Activated CD8-positive, alpha-beta memory T cell treated with anti-CD3 and anti-CD28 coated beads for 1 hour (primary cell): ENCODE measurements at places on chromosomes 13 and 19.

GRCh38 chr19:18791315-18791678 lies 192 bp upstream of the COMP start:
- no peak for DNase-seq

DNA sequence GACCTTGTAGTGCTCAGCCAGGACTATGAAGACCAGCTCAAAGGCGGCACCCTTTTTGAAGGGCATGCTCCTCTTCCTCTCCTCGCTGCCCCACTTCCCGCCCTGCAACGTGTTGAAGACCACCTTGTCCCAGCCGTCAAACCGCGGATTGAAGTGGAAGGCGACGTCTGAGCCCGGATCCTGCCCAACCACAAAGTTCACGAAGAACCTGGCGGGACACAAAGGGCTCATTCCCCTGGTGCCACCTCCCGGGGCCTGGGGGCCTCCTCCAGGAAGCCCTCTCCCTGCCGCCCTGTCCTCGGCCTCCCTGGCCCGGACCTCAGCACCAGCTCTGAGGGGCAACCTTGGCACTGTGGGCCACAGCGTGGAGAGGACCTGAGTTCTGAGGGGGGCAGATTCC lies 4.0 kb downstream of the LGALS4 start:
- DNase-seq, result no peak

DNA sequence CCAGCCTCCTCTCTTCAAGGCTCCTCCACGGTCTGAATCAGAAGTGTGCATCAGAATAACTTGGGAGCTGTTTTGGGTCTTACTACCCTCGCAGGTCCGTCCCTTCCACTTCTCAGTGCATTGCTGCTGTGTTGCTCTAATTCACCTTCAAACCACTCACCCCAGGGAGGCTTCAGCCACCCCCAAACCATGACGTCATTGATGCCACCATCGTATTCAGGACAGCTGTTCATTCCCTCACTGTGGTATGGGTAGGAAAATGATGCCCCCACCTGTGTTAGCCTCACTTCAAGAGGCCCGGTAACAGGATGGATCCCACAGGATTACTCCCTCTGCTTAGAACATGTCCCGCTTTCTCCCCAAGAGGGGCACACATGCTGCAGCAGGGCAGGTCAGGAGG lies 1005.7 kb downstream of the UQCRFS1 start:
- no peak for DNase-seq

DNA sequence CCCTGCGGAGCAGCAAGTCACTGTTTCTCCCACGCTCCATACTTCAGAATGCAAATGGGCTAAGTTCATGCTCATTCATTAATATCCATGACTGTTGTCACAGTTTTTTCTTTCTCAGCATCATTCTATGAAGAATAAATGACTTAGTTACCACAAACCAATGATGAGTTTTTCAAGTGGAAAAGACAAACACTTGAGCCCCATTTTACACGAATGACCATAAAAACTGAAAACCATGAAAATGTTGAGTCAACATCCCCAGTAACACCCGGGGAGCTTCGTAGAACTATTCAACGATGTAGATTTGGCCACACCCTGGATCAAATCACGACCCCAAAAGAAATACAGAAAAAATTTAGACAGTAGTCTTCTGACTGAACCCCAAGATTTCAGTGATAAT lies 99.8 kb upstream of the GJB6 start:
- DNase-seq, result no peak

DNA sequence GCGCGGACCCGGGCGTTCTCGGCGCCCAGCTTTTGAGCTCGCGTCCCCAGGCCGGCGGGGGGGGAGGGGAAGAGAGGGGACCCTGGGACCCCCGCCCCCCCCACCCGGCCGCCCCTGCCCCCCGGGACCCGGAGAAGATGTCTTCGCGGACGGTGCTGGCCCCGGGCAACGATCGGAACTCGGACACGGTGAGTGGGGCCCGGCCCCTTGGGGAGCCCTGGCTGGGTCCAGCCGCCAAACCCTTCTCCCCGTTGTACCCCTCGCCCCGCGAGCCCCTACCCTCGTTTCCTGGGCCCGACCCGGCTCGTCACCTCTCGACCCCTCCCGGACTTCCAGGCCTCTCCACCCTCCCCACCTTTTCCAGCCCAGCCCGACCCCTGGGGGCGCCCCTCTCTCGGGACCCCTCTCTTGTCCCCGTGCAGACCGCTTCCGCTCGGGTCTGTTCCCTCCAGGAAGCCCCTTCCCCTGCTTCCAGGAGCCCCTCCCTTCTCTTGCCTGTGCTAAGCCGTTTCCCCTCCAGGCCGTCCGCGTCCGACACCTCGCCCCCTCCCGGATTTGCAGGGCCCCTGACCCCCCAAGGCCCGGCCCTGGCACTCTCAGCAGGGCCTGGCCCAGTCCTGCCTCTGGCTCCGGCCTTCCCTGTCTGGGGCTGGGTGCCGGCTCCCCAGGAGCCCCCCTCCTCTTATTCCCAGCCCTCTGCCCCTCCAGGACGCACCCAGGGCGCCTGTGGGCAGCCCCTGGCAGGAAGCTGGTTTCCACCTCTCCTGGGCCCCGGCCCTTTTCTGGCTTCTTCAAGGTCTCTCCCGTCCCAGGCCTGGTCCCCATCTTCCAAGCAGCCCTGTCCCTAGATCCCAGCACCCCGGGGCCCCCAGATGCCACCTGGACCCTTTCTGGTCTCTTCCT lies 632 bp downstream of the MARK4 start:
- no peak for DNase-seq

GRCh38 chr19:54316746-54317107 lies 3.8 kb upstream of the LILRA5 start:
- DNase-seq, result no peak

DNA sequence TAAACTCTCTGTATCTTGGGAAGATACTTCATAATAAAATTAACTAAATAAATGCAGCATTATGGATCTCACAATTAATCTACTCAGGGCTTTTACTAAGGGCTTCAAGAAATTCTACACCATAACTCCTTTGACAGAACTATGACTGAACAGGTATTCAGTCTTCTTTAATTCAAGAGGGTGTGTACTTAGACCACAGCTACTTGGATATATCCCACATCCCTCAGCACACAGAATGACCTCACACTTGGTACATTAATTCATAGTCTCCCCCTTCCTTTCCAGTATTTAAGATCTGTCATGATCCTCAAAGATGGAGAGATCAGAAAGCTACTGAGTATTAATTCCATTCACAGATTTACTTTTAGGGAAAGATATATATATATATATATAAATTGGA lies 11.6 kb downstream of the DIAPH3 start:
- DNase-seq, result no peak

GRCh38 chr19:845707-846521 lies 5.1 kb downstream of the PRTN3 start:
- DNase-seq, result no peak

- no peak for DNase-seq
Observed at GRCh38 chr13:110194451-110194850, 112.5 kb downstream of the COL4A1 start.

DNA sequence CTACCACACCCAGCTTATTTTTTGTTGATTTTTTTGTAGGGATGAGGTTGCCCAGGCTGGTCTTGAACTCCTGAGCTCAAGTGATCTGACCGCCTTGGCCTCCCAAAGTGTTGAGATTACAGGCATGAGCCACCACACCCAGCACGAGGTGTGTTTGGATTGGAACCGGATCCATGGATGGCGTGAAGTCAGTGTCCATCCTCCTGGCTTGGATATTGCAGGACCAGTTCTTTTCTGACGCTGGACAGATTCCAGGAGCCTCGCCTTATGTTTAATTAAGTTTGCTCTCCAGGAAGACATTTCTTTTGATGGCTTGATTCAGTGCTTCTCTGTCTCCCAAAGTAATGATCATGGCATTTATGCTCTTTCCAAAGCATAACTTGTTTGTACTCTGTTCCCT lies 14.4 kb upstream of the RFXAP start:
- DNase-seq, result no peak

GRCh38 chr13:50403311-50403710 lies 388.1 kb downstream of the KCNRG start:
- DNase-seq, result no peak

DNA sequence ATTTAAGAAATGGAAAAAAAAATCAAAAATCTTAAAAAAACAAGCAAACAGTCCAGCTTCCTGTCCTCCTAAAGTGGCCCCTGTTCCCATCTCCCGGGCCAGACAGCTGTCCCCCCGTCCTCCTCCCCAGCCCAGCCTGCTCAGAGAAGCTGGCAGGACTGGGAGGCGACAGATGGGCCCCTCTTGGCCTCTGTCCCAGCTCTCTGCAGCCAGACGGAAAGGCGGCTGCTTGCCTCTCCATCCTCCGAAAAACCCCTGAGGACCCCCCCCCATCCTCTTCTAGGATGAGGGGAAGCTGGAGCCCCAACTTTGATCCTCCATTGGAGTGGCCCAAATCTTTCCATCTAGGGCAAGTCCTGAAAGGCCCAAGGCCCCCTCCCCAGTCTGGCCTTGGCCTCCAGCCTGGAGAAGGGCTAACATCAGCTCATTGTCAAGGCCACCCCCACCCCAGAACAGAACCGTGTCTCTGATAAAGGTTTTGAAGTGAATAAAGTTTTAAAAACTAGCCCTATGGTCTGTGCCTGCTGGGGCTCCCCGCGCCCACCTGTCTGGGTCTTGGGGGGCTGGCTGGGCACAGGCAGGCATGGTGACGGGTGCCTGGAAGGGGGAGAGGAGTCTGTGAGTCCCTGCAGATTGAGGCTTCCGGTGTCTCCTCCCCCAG lies 3.8 kb downstream of the GADD45GIP1 start:
- DNase-seq, result no peak

DNA sequence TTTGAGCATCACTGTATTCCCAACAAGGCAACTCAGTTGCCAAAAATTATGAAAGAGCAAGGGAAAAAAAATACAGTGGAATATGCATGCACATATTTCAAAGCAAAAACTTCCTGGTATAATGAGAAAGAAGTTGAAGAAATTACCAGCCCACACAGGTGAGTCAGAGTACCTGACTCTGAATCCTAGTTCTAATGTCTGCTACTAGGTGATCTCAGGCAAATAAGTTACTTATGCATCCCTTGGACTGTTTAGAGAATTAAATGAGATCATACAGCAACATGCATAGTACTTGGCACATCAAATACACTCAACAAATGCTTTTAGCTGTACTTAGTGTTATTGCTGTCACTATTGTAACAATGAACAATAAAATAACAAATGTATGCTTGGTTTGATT lies 144.9 kb downstream of the MIPEP start:
- DNase-seq, result no peak

- DNase-seq, result no peak
Observed at GRCh38 chr19:34774857-34775256, 1.8 kb upstream of the ZNF599 start.

DNA sequence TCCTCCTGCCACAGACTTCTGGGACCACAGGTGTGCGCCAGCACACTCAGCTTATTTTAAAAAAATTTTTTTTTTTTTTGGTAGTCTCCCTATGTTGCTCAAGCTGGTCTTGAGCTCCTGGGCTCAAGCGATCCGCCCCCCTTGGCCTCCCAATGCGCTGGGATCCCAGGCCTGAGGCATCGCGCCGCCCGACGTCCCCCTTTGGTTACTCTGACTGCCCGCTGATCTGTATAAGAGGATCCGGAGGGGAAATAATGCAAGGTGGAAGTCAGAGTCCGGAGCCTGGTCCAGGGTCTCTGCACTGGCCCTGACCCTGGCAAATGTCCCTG lies 486 bp upstream of the ZNF805 start:
- no peak for DNase-seq

DNA sequence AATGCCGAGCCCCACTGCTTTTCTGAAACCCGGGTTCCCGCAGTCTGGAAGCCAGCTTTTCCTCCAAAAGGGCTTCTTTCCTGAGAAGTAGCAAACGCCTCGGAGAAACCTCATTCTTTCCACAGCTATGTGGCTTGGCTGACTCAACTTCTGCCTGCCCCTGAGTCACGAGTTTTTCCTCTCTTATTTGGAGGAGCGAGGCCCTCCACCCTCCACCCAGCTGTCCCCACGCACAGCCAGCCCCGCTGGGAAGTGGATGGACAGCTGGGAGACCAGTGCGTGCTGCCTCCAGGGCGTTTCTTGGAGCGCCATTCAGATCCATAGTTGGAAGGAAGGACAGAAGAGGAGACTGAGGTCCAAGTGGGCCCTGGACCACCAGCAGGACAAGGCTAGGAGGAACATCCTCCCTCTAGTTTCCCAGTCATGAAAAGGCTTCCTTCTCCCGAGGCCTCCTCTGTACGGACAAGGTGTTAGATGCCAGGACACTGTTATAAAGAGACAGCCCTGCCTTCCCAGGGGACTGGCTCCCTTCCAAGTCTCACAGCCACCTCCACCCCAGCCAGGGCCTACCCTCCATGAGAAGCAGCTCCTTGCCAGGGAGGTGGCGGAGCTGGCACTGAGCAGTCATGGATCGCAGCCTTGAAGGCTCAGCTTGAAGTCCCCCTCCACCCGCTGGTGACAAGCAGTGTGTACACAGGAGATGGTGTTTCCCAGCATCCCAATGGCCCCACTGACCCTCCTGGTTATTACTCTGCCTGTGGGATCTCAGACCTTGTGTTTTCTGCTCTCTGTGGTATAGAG lies 2.5 kb upstream of the PLEKHF1 start:
- no peak for DNase-seq

GRCh38 chr13:79749984-79750551 lies 269.1 kb downstream of the NDFIP2 start:
- DNase-seq, result no peak

DNA sequence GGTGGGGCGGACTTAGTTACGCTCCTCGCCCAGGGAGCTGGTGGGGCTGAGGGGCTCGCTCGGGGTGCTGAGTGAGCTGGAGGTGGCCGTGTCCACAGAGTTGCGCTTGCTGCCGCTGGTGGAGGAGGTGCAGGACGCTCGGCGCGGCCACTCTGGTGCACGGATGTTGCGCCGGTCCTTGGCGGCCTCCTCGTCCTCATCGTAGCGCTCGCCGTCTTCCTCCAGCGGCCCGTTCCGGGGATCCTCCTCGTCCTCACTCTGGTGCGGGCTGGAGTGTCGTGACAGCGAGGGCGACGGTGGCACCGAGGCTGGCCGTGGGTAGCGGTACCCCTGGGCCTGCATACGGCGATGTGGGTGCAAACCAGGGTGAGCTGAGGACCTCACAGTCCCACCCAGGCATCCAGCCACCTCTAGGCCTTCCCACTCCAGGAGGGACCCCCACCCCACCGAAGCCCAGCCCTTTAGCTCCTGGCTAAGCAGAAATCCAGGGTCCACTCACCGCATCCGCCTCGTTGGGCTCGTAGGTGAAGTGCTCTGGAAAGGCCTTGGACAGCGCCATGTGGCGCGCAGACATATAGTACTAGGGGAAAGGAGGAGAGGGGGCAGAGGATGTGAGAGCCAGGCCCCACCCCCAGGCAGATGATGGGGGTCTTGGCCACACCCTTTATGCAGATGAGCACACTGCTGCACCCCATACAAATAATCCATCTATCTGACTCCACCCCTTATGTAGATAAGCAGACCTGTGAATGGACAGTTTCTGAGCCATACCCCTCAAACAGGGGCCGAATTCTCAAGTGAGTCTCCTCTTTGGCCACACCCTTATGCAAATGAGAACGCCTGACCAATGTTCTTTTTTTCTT lies 4.4 kb downstream of the FTL start:
- DNase-seq, result no peak

- DNase-seq, result no peak
Observed at GRCh38 chr13:51719394-51719793, 84.6 kb downstream of the DHRS12 start.
